GM18507 (cell line): ENCODE measurements at places on chromosomes 6 and 20.

GRCh38 chr6:110635096-110635495, 158.7 kb upstream of the SLC22A16 start:
- DNase-seq: no peak

DNA sequence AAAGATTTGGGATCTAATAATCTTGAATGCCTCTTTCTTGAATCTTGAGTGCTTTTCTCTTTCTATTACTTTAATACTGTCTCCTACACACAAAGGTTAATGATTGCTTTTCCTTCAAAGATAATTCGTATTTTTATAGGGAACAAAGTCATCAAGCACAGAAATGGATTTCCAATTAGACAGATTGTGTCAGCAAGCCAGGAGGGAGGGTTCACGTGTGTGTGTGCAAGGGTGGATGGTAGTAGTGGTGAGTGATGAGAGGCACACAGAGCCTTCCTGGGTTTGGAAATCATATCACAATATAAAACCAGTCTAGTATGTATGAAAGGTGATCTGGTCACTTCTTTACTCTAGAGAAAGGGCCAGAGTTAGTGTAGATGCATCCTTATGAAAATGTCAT, 51.2 kb upstream of the NEDD9 start:
- DNase-seq: no peak

DNA sequence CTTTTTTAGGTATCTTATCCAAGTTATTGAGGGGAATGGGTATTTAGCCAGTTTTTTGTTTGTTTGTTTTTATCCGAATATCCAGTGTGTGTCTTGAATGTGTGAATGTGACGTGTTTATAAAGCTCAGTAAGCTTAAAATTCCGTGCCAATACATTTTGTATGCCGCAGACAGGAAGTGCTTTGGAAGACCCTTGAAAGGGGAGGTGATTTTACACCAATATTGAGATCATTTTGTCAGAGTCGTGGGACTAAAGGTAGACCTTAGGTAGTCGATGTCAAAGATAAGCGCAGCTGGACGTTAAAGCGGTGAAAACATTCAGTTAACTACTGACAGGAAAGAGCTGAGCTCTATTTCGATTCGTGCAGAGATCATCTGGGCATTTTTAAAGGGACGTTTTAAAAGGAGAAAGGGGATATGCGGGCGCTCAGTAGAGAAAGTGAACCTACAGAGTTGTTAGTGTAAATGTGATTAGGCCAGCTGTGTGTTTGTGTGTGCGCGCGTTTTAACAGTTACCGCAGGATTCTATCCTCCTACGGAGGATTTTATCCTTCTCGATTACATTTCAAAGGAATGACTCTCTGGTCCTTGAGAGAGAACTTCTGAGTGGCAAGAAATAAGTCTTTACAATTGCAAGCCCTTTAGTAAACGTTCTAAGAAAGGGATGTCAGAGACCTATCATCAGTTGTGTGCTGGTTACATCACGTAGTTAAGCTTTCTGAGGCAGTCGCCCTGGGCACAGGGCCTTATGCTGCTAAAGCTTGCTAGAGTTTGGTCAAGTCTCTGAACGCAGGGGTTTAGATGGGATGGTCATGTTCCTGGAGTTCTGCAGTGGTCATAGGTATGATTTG, 625 bp upstream of the ECHDC1 start:
- DNase-seq: no peak

DNA sequence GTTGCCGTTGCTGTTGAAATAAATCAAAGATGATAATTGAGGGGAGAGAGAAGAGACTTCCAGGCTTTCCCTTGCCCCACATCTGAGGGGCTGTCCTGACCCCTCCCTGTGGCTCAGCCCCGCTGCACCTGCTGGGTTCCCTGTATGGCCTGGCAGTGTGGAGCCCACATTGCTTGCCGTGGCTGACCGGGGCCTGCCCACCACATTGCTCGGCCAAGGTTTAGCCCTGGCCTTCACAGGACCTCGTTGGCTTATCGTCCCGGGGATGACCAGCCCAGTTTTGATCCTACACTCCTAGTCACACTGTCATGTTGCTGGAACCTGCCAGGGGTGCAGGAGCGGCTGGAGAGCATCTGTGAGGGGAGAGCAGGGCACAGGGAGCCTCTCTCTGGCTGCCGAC, 102.4 kb downstream of the CDH4 start:
- DNase-seq: no peak

GRCh38 chr6:42429042-42429585, 22.6 kb downstream of the TRERF1 start:
- DNase-seq: no peak

DNA sequence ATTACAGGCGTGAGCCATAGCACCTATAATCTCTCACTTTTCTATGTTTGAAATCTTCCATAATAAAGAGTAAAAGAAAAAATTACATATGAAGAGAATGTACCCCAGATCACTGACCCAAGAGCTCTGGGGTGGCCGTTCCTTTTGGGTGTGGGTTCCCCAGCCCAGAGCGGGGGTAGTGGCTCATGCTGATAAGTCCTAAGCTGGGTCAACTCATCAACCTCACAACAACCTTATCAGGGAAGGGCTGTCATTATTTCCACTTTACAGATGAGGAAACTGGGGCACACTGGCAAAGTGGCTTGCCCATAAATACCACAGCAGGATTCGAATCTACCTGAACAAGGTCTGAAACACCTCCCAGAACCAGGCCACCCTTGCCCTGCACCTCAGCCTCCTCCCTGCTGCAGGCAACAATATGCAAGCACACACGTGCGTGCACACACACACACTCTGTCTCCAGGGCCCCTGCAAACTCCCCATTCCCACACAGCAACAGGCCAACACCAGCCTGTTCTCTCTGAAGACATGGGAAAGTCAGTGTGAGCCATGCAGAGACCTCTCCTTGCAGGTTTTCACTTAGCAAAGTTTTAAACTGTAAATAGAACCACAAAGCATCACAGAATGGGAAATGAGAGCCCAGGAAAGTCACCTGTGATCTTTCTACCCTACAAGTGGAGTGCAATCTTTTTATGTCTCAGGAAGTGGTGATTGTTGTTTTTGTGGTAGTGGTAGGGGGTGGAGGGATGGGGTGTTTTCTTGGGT, 27.7 kb downstream of the BFSP1 start:
- no peak for DNase-seq

DNA sequence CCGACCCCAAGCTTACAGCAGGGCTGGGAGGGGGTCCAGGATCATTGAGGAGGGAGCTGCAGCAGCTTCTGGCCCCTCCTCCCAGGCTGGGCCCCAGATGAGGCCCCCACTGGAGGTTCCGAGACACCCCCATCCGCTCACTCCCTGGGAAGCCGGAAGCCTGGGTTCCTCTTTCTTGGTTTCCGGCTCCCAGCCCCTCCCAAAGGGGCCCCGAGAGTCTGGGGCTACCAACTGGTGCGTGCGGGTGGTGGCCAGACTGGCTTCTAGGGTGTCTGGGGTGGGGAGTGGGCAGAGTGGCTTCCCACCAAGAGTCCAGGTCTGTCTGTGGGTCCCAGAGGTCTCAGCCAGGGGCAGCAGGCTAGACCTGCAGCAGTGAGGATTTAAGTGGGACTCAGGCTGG, 2.2 kb downstream of the RGS19 start:
- no peak for DNase-seq

DNA sequence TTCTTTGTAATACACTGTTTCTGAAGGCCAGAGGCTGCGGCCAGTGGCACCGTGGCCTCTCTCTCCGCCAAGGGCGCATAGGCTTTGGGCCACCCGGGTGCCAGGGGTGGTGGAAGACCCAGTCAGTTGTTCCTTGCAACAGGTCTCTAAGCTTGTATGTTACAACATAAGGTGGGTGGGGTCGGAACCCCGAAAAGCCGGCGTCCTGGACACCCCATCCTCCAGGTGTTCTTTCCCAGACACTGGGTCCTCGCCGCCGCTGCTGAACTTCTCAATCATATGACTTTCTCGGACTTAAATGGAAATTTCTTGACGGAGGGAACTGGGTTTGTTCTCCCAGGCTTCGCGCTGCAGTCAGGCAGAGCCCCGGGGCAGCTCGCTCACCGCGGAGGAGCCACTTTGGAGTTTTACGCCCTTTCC, 983 bp upstream of the KCNQ5 start:
- no peak for DNase-seq

GRCh38 chr6:36339146-36339545, 2.5 kb upstream of the BNIP5 start:
- no peak for DNase-seq

DNA sequence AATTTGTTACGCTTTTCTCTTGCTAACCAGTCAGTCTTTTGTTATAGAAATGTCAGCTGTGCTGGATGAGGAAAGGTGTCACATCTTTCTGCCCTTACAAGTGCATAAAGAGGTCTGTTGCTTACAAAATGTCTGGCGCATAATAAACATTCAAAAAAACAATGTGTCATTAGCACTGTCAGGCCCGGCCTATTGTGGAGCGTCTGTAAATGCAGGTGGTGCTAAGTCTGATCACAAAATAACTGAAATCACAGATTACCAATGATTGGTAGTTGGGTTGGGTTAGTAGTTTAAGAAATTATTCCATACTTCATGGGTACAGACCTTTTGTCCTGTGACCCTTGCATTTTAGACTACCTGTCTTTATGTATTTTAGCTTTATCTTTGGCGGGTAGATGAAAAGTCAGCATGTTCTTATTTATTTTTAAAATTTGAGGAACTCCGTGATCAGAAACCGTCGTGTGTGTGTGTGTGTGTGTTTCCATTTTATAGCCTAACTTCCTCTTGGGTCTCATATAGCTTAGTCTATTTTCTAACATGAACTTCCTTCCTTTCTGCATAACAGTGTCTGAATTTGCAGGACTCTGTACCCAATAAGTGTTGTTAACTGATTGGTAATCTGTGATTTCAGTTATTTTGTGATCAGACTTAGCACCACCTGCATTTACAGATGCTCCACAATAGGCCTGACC, 88.1 kb upstream of the IFNGR1 start:
- DNase-seq: no peak

DNA sequence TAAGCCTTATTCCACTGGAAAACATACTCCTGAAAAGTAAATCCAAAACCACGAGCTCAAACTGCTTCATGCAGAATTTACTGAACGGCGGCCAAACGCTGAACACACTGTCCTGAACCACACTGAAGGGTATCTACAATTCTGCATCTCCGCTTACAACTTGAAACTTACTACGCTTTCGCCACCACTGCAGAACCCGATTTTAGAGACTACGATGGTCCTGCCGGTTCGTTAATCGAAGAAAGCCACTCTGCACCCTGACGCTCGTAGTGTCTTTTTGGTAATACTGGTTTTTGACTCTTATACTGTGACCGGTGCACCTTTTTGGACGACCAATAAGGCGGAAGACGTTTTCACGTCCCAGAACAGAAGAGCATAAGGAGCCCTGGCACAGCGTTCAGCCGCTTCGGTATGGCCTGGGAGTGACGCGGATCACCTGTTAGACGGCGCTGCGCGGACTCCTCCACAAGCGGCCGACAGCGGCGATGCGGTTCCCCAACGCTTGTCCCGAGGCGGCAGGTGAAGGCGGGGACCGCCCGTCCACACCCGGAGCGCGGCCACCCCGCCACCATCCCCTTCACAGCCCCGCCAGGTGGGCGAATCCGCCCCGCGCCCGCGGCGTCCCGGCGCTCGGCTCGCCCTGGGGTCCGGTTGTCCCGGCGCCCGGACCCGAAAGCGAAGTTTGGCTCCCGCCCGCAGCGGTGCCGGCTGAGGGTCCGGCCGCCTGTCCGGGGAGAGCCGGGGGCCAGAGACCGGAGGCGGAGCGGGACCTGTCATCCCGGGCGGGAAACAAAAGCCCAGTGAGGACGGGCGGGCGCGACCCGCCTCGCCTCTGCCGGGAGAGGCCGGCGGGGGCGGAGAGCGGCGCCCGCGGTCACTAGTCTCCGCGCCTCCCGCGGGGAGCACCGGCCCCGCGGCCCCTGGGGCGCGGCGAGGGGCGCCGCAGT, 784 bp downstream of the FKBP5 start:
- DNase-seq: no peak

GRCh38 chr6:119215309-119215708, 134.3 kb downstream of the MAN1A1 start:
- DNase-seq: no peak

GRCh38 chr6:129667621-129668020, 42.4 kb downstream of the ARHGAP18 start:
- DNase-seq: no peak

GRCh38 chr6:158366363-158366762, 54.1 kb downstream of the TULP4 start:
- no peak for DNase-seq

DNA sequence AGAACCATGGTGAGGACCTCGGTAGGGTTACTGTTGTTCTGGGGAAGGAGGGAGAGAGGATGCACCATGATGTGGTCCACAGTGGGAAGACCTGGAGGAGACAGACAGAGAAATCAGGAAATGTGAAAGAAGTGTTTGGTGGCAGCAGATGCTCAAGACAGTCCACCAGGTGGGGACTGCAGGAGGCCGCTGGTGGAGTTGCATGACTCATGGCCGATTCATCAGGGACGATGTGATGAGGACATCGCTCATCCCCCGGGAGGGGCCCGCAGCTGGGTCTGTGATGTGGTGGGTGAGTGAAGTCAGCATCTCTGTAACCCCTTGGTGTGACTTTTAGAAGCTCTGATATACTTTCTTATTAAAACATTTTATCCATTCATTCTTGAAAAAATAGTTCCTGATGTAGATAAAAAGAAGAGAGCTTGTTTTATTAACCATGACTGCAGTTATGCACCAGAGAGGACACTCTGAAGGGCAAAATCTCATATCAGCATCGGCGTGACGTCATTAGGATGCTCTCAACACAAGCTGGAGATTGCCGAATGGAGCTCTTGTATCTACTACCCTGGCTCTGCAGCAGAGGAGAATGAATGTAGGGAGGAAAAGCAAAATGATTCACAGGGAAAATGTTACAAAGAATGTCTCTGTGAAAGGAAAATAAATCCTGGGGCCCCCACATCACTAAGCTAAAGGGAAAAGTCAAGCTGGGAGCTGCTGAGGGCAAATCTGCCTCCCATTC, 71.2 kb downstream of the RAMACL start:
- no peak for DNase-seq

GRCh38 chr6:155523821-155524651, 68.4 kb upstream of the NOX3 start:
- no peak for DNase-seq

DNA sequence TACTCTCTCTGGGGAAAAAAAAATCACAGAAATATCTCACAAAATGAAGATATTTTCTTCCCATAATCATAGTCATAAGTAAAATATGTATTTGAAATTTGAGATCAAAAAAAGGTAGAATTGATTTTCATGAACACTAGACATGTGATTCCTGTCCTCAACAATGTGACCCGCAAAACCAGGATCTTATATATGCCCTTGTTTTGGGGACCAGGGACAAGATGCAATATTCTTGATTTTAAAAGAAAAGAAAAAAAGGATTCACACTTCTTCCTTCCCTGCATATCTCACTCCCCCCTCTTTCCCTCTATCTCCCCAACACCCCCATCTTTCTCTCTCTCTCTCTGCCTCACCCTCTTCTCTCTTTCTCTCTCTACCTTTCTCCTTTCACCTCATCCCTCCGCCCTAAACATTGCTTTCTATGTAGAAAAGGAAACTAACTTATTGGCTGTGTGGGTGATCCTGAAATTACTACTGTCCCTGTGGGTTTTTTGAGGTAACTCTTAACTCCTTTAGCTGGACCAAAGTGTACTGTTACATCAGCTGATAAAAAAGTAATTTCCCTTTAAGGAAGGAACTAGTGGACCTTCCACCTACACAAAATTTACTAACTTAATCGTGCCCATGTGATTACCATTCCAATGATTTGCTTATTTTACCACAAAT, 85.6 kb downstream of the AIG1 start:
- DNase-seq: no peak

- DNase-seq: no peak
Measured at GRCh38 chr6:38604700-38605099, 35.0 kb downstream of the BTBD9 start.

GRCh38 chr6:135647521-135647920, 150.0 kb upstream of the AHI1 start:
- DNase-seq: no peak
